ENCODE measurements at places on chromosomes 3 and 15.

- no peak for DNase-seq
Measured at GRCh38 chr3:85796140-85796539, 837.4 kb downstream of the CADM2 start.

- no peak for DNase-seq
Measured at GRCh38 chr3:126133606-126134005, 46.8 kb downstream of the ALDH1L1 start.

GRCh38 chr3:31750341-31750740, 217.6 kb downstream of the STT3B start:
- no peak for DNase-seq

DNA sequence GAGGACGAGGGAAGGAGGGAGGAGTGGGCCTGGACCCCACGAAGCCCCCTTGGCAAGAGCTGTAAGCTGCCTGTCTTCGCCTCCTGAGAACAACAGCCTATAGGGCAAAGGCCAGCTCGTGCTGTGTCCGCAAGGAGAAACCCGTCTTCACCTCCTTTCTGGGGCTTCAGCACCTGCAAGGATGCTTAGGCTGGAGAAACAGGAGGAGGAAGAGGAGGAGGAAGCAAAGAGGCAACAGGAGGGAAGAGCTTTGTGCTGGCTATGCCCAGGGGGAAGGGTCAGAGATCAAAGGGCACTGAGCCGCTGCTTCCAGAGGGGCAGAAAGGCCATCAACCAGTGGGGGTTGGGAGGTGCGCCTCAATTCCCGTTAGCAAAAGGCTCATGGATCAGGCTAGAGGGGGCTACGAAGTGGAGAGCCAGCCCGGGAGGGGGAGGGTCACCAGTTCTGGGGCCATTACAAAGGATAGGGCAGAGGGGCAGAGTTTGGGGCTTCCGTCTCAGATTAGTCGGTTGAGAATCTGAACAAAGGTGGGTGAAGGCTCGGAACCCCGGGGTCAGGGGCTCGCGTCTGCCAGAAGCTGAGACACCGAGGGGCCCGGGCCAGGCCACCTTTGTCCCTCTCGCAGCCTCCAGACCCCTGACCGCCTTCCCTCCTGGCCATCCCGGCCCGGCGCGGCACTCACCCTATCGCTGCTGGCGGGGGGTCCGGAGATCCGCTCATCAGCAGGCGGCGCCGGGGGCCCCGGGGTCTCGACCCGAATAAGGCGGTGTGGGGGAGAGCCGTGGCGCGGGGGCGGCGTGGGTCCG, 792 bp downstream of the SHF start:
- no peak for DNase-seq

DNA sequence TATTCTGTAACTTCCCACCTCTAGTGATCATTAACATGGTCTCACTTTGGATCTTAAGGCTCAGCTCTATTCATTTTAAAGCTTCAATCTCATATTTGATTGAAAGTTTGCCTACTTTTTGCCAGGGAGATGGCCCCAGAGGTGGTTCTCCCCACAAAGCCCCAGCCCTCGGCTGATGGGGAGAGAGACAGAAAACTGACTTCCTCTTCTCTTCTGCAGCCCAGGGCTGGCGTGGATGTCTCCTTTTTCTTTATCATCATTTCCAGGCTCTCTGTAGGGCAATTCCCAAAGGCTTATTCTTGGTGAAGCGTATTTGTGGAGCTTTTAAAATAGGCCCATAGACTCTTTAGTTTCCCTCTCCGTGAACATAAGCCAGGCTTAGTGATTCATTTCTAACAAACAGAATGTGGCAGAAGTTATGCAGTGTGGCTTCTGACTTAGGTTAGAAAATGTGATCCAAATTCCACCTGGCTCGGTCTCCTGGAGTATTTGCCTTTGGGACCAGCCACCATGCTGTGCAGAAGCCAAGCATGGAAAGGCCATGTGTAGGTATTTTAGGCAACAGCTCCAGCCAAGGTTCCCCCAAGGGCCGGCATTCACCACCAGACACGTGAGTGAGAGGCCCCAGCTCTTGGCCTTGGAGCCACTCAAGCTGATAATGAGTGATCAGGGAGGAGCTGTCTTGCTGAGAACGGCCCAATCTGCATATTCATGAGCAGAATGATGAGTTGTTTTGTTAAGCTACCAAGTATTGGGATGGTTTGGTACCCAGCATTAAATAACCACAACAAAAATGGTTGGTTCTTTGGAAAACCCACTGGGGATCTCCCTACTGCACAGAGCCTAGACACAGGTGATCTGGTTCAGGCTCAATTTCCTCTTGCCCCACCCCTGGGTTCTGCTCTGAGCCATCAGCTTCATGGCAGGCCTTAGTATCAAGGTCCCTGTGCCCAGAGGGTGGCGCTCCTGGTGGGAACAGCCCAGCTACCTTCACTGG, 353.2 kb upstream of the PROK2 start:
- DNase-seq: no peak

GRCh38 chr15:63465104-63465503, 39.3 kb upstream of the USP3 start:
- no peak for DNase-seq

DNA sequence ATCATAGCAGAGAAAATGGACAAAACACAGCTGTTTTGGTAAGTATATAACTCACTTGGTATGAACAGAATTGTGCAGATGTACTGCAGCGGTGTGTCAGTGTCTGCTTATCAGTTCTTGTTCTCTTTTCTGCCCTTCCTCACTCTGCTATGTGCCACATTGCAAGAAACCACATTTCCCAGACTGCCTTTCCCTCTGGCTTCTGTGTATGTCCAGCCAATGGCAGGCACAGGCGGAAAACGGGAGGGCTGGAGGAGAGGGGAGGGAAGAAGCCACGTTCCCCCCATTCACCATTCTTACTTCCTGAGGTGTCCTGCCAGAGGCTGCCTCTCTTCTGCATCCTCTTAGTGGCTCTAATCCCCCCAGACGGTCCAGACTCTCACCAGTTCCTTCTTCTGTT, 15.4 kb downstream of the HHLA2 start:
- DNase-seq: no peak

DNA sequence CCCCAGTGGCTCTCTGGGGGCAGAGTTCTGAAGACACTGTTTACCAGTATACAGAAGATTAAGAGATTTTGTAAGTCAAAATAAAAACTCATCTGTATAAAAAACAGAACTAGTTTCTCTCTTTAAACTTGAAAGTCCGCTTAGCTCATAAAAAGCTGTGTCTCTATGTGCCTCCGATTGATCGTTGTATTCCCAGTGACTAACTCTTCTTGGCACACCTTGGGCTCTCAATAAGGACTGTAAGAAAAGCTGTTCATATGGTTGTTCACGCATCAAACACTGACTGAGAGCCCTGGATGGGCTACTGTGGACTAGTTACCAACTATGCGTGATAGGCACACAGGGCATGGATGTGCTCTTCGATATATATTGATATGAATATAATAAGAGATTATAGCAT, 107.9 kb downstream of the P3H2 start:
- no peak for DNase-seq

DNA sequence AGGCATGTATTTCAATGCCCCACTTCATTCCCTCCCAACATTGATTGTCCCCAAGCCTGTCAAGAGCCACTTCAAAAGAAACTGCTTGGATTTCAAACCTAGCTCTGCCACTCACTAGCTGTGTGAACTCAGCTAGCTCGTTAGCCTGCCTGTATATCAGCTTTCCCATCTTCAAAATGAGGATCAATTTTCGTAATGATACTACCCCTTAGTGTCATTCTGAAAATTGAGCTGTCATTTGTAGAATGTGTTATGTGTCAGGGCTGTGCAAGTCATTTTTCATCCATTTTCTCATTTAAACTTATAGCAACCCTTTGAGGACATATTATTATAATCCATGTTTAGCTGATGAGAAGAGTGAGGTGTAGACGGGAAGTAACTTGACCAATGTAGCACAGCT, 88.6 kb downstream of the TRIM42 start:
- no peak for DNase-seq

GRCh38 chr3:181561139-181562031, 150.3 kb upstream of the SOX2 start:
- DNase-seq: no peak

DNA sequence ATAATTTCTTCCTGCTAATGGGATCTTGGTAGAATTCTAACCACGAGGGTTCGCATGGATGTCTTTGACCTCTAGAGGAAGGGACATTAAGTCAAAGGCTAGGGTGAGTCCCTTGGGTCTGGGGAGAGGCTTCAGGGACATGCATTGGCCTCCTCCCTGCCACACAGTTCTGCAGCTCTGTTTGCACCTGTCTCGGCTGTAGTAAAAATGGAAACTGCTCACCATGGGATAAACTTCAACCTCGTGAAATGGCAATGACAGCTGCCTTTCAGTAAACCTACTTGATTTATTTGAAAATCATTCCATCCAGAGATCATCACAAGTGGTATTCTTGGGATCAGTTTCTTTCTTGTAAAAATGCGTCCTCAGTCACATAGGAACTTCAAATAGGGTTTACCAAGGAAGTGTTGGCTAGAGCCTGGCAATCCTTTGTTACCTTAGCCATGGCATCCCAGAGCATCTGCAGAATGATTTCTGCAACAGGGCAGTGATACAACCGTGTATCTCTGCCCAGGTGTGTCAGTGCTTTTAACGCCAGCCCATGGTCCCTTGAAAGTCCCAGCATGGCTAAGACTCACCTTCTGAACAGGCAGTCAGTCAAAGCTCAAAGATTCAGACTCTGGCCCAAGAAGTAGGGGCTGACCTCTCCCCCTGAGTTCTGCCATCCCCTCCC, 14.0 kb upstream of the LRTM1 start:
- DNase-seq: no peak

- no peak for DNase-seq
Measured at GRCh38 chr3:131107637-131108433, 81.2 kb downstream of the NEK11 start.

DNA sequence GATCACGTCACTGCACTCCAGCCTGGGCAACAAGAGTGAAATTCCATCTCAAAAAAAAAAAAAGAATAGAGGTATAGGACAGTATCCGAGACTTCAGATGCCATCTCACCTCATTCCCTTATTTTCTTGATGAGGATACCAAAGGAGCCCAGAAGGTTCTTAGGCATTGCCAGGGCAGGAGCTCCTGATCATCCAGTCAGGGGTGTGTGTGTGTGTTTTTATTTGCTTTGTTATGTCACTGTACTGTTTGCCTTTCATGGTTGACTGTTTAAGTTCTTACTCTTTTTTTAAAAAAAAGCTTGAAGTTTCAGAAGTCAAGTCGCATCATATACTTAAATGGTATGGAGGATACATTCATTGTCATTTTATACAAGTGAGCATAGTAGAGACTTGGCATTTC, 140.0 kb upstream of the BHLHE40 start:
- DNase-seq: no peak

- DNase-seq: no peak
Measured at GRCh38 chr3:30350901-30351300, 255.5 kb upstream of the TGFBR2 start.

GRCh38 chr3:32450426-32450825, 52.2 kb downstream of the CMTM6 start:
- no peak for DNase-seq

DNA sequence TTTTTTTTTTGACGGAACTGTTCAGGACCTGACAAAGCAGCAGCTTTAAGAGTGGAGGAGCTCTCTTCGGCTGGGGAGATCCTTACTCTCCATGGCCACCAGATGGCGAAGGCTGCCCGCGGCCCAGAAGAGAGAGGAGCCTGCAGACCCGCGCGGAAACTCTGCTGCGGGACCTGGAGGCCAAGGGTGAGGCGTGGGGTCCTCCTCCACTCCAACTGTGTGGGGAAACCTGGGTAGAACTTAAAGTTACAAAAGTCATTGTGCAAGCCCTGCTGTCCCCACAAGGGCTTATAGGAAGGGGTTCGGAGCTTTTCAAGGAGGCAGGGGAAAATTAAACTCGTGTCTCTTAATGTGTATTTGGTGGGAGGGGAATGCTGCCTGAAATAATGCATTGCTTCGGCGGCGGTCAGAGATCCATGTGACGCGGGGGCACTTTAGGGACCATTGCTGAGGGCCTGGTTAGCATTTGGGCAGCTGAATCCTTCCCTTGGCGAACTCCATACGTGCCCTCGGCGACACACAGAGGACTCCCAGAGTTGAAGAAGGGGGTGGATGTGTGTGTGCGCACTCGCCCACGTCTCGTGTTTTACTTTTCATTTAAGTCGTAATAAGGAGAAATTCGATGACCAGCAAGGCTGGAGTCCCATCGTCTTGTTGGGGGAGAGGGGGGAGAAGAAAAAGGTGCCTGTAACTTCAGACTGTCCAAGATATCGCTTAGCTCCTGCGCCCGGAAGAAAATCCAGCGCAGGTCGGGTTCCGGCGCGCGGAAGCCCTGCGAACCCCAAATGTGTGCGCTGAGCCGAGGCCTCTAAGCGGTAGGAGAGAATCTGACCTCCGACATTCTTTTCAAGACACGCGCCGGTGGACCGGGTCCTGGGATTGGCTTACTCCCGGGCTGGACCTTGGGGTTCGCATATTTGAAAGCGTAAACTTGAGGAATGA, 9.7 kb downstream of the EOMES start:
- DNase-seq: peak; percentile 86

- DNase-seq: no peak
Measured at GRCh38 chr15:28191832-28192231, 92.7 kb upstream of the OCA2 start.

DNA sequence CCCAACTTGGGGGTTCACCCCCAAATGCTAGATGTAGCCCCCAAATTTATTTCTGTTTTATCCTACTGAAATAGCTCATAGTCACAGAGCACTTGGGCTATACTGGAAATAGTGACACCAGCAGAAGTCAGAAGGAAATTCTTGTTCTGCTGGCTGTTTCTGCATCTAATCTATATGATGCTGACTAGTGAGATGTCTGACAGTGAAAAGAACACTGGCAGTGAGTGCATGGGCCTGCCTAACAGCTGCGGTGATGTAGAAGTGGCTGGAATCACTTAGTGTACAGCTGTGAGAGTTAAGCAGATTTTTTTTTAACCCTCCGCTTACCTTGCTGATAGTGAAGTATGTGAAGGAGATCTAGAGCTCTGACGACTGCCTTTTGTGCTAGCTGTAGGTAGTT, 14.0 kb downstream of the TTC14 start:
- DNase-seq: no peak

GRCh38 chr15:68626283-68626682, 47.5 kb downstream of the CORO2B start:
- DNase-seq: no peak

GRCh38 chr3:65466300-65466988, 572.3 kb downstream of the MAGI1 start:
- DNase-seq: no peak

GRCh38 chr3:64801856-64802255, 114.1 kb upstream of the ADAMTS9 start:
- DNase-seq: no peak

- DNase-seq: no peak
Measured at GRCh38 chr15:28947221-28947674, 61.5 kb downstream of the APBA2 start.

DNA sequence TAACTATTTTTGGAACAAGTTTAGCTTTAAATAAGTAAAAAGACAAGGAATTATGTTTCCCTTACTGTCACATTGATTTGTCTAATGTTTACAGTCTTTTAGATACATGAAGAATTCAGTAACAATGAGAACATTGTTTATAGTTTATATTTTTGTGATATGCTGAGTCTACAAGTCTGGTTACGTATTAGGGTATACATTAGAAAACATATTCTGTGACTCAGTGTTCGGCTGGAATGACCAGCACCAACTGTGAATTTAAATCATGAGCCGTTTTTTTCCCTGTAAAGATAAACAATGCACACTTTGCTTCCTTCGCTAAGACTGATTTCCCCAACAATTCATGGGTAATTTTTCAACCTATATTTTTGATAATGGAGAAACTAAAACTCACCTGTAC, 131.5 kb downstream of the DUT start:
- DNase-seq: no peak

Measured in CD4-positive, alpha-beta T cell treated with Interleukin-2 at 100 ng/mL for 4 hours (primary cell).